ENCODE measurements at places on chromosomes 6 and 20.

GRCh38 chr6:48986105-48986504 is 476.9 kb downstream of the MMUT start:
- no peaks in the 10 kb centered on the region for H3K4me1 ChIP-seq
- H3K27me3 ChIP-seq, result no peaks in the 10 kb centered on the region
- no peak overlapping the region for H3K4me3 ChIP-seq
- DNase-seq, result no peak
- no peaks in the 10 kb centered on the region for H3K36me3 ChIP-seq
- no peak overlapping the region for H3K27ac ChIP-seq

- no peaks in the 10 kb centered on the region for H3K27me3 ChIP-seq
- no peak for DNase-seq
- no peak overlapping the region for H3K4me3 ChIP-seq
- H3K27ac ChIP-seq, result no peak overlapping the region
- peaks cover 30% of the 10 kb centered on the region for H3K36me3 ChIP-seq
Measured at GRCh38 chr20:37789408-37789807, 95.6 kb downstream of the CTNNBL1 start.

- H3K27me3 ChIP-seq, result no peaks in the 10 kb centered on the region
- peaks cover 61% of the 10 kb centered on the region for H3K4me1 ChIP-seq
Measured at GRCh38 chr6:25042036-25042521, 106.3 kb upstream of the RIPOR2 start.

- peak overlapping the region; percentile 44 for H3K27ac ChIP-seq
- no peaks in the 10 kb centered on the region for H3K27me3 ChIP-seq
- DNase-seq, result no peak
- no peak overlapping the region for H3K4me3 ChIP-seq
Measured at GRCh38 chr6:20564777-20565176, 30.5 kb downstream of the CDKAL1 start.

DNA sequence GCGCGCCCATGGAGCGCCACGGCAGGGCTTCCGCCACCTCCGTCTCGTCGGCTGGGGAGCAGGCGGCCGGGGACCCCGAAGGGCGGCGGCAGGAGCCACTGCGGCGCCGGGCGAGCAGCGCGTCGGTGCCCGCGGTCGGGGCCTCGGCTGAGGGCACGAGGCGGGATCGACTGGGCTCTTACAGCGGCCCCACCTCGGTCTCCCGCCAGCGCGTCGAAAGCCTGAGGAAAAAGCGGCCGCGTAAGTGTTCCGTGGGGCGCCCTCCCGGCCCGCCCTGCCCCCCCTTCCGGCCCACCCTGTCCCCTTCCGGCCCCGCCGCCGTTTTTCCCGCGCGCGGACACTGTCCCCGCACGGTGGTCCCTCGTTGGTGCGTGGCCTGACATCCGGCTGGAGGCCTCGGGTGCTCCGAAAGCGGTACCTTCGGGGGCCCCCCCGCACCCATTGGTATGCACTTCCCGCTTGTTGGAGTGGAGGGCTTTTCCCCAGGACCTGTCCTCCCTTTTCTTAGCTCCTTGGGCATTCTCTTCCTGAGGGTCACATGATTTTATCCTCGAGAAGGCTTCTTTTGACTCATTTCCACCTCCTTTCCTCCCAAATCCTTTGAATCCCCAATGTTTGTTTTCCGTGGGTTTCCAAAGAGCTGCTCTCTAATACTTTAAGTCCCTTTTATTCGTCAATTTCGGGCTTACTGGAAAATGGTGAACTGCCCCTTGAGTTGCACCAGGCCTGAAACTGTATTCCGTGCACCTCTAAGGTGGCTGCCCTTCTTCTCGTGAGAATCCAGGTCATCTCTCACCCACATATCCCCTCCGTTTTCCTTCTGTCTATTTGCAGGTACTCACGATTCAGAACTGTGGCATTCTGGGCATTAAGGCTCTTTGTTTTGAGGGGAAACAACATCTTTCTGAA is 556 bp downstream of the PANK2 start:
- DNase-seq, result no peak
- H3K4me1 ChIP-seq, result peaks cover 62% of the 10 kb centered on the region
- H3K27me3 ChIP-seq, result no peaks in the 10 kb centered on the region
- peaks cover 37% of the 10 kb centered on the region for H3K36me3 ChIP-seq

DNA sequence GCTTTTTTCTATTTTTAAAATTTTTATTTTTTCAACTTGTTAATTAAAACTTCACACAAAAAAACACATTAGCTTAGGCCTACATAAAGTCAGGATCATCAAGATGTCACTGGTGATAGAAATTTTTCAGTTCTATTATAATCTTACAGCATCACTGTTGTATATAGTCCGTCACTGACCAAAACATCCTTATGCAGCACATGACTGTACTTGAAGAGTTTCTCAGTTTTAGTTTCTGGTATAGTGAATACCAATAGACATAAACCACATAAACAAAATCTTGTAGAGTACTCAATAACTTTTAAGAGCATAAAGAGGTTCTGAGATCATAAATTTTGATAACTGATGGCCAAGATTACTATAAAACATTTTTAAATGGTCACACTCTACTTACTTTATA is 71.8 kb downstream of the ASCC3 start:
- no peaks in the 10 kb centered on the region for H3K27me3 ChIP-seq
- DNase-seq, result no peak
- H3K27ac ChIP-seq, result no peak overlapping the region
- no peak overlapping the region for H3K4me3 ChIP-seq
- peaks cover 28% of the 10 kb centered on the region for H3K4me1 ChIP-seq

GRCh38 chr6:155915651-155916050 is 460.0 kb upstream of the NOX3 start:
- no peak for DNase-seq
- no peaks in the 10 kb centered on the region for H3K27me3 ChIP-seq
- no peaks in the 10 kb centered on the region for H3K36me3 ChIP-seq
- H3K27ac ChIP-seq, result no peak overlapping the region
- no peaks in the 10 kb centered on the region for H3K4me1 ChIP-seq

GRCh38 chr20:25203871-25204320 is 8.4 kb downstream of the ENTPD6 start:
- no peak overlapping the region for H3K27ac ChIP-seq
- peaks cover 47% of the 10 kb centered on the region for H3K4me1 ChIP-seq
- H3K4me3 ChIP-seq, result no peak overlapping the region
- H3K27me3 ChIP-seq, result no peaks in the 10 kb centered on the region
- peaks cover 5% of the 10 kb centered on the region for H3K36me3 ChIP-seq

GRCh38 chr6:170464080-170464479 is 89.0 kb downstream of the PSMB1 start:
- H3K4me1 ChIP-seq, result peaks cover 49% of the 10 kb centered on the region
- H3K27ac ChIP-seq, result peak overlapping the region; percentile 80
- peaks cover 2% of the 10 kb centered on the region for H3K36me3 ChIP-seq
- peak overlapping the region; percentile 72 for H3K4me3 ChIP-seq

GRCh38 chr20:12969071-12969669 is 39.6 kb upstream of the SPTLC3 start:
- no peak overlapping the region for H3K4me3 ChIP-seq
- no peak for DNase-seq
- H3K27me3 ChIP-seq, result no peaks in the 10 kb centered on the region
- H3K27ac ChIP-seq, result no peak overlapping the region
- H3K4me1 ChIP-seq, result no peaks in the 10 kb centered on the region
- no peaks in the 10 kb centered on the region for H3K36me3 ChIP-seq
